ENCODE measurements at places on chromosomes 12 and 14.

- no peak for DNase-seq
Measured at GRCh38 chr14:63299351-63300110, 19.2 kb downstream of the GPHB5 start.

DNA sequence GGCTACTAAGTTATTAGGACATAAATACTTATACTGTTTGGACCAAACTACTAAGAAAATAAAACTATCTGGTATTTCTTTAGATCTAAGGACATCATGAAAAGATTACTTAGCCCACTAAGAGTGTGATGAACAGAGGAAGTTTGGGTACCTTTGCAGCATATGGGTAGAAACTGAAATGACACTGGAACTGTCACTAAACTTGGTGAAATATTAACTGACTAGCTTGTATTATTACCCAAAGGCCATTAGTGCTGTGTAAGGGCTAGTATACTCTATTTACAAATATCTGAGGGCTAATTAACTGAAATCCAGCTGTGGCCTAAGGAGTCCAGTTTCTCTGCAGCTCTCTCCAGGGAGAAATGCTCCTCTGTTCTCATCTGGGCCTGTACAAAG, 45.5 kb downstream of the PAWR start:
- DNase-seq, result no peak

GRCh38 chr14:54622192-54622958, 55.4 kb downstream of the SAMD4A start:
- no peak for DNase-seq

GRCh38 chr14:78479127-78479780, 309.1 kb downstream of the NRXN3 start:
- DNase-seq, result no peak

- no peak for DNase-seq
Measured at GRCh38 chr14:33773205-33774030, 177.5 kb downstream of the EGLN3 start.

DNA sequence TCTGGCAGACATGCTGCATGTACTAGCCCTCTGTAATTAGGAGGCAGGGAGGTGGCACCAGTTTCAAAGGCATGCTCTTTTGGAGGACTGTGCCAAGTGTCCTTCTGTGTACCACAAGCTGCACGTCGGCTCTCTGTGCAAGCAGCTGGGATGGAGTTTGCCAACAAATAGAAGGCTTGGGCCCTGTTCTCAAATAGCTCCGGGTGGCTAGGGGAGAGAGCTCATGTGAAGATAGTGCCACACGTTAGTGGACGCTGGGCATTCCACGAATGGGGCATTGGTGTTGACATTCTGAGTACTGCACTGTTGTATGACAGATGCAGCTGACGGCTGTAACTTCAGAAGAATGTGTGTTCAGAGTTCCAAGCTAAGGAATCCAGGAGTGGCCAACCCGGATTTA, 4.4 kb downstream of the AACS start:
- DNase-seq, result no peak

DNA sequence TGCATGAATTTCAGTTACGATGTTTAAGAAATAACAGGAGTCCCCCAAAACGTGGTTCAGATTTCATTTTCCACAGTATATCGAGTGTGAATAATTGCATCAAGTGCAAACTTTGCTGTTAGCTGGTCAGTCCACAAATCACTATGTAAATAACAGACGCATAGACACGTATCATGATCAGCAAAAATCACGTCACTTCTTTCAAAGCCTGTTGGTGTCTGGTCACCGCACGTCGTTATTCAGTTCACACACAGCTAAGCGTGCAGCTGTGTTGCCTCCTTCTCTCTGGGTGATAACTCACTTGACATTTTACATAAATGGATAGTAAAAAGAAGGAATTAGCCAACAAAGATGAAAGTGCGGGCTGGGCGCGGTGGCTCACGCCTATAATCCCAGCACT, 126.8 kb upstream of the MED13L start:
- no peak for DNase-seq

DNA sequence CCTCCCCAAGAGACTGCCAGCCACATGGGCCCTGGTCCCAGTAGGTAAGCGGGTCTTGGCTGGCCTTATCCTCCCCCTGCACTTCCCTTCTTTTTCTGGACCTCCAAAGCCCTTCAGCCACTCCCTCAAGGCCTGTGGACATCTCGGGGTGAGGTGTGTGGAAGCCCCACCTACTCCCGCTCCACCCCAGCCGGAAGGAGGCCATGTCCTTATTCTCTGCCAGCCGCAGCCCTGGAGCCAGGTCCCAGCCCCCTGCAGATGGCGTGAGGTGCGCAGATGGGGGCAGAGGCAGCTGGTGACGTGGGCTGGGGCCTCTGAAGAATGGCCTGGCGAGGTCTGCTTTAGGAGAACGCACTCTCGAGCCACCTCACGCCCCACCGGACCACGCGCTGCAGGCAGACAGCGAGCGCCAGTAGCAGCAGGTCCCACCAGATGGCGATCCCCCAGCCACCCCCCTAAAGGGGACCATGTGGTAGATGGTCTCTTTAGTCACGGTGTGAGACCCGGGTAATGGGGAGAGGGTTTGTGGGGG, 167.1 kb downstream of the TSPAN9 start:
- DNase-seq, result no peak

GRCh38 chr12:53070877-53071492, 8.2 kb downstream of the SPRYD3 start:
- no peak for DNase-seq
